ENCODE measurements at places on chromosomes 16 and 17.
A peak's percentile ranks its signal among the peaks of the same experiment; 100 is the strongest.

DNA sequence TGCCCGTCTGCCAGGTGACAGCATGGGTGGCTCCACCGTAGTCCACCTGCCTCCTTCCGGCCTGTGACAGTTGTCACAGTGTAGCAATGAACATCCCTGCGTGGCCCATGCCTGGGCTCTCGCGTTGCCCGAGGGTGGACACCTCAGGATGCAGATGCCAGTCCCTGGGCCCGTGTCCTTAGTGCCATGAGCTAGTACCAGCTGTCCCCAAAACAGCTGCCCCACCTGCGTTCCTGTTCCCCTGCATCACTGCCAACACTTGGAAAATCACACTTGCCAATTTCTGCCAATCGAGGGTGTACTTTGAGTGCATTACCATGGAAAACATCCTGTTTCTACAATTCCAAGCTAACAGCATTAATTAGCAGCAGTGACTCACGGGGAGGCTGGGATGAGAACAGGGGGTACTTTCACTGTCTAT is 9.0 kb upstream of the C16orf95 start:
- peak; percentile 57 for DNase-seq

- DNase-seq: no peak
Measured at GRCh38 chr17:77742579-77742978, 215.9 kb upstream of the TNRC6C start.

DNA sequence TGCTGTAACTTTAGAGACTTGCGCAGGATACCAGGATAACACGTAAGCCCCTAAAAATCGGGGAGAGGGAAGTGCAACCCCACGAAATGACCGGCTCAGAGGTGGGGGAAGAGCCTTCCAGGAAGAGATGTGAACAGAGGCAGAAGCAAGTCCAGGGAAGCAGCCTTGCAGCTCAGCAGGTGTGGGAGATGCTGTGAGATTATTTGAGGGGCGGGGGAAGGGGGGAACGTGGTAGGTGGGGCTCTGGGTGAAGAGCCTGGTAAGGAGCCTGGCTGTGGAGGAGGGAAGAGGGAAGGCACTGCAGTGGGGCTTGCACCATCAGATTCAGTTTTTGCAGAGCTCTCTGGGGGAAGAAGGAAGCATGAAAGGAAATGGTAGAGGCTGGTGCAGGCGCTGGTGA is 95.4 kb upstream of the CACNG5 start:
- DNase-seq: no peak

DNA sequence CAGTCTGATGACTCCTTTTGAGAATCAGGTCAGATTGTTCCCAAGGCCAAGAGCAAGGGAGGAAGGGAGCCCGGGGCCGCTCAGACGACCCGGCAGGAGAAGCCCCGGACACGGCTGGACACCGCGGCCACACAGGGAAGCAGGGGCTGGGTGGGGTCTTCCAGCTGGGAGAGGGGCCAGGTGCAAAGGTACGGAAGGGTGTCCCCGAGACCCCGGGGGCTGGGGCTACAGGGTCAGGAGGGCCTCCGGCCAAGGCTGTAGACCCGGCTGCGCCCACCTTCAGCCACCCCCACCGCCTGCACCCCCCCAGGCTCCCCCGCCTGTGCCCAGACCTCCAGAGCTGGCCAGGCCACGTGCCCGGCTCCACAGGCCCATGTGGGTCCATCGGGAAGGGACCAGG is 21.9 kb upstream of the C1QTNF8 start:
- DNase-seq: no peak
